Stimulated activated CD8-positive, alpha-beta memory T cell treated with anti-CD3 and anti-CD28 coated beads, Interleukin-7, amount 100 ng/mL, for 4 hours (primary cell): ENCODE measurements at places on chromosomes 5 and 9.

DNA sequence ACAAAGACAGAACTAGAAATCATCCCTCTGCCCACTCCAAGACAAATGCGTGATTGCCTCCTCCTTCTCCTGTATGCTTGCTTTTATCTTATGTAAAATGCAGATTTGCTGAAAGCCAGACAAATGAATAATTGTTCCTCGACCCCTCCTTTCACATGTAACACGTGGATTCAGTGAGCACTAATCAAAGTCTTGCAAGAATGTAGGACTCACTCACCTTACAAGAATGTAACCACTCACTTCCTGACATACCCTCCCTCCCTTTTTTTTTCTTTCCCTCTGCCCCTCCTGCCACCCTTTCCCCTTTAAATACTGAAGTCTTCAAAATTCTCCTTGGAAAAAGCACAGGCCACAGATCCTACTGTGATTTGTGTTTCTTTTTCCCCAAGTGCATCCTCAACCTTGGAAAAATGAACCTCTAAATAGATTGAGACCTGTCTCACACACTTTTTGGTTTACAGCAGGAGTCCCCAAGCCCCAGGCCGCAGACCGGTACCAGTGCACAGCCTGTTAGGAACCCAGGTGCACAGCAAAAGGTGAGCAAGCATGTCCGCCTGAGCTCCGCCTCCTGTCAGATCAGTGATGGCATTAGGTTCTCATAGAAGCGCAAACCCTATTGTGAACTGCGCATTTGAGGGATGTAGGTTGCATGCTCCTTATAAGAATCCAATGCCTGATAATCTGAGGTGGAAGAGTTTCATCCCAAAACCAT, 29.4 kb upstream of the HSD17B3 start:
- DNase-seq, result no peak

DNA sequence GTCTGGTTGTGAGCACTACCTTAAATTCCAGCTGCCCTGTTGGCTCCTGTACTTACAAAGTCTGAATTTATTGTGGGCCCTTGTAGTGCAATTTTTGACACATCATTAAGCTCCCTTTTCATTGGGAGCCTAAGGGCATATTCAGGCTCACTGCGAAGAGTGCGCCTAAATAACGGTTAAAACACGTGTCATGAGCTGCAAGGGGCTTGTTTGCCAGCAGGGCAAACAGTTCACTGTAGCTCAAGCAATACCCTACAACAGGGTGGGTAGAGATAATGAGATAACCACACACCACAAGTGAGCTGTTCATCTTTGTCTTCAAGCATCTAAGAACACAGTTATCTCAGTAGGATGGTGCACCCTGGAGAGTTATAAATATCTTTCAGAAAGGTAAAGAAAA, 214.2 kb downstream of the SLF1 start:
- DNase-seq, result no peak

- DNase-seq, result no peak
Observed at GRCh38 chr5:122030251-122030650, 47.8 kb downstream of the LOX start.

GRCh38 chr9:75803130-75803529, 87.3 kb upstream of the PCSK5 start:
- DNase-seq, result no peak

GRCh38 chr5:165527577-165527976, 2022.2 kb downstream of the MAT2B start:
- no peak for DNase-seq

- DNase-seq, result no peak
Observed at GRCh38 chr5:176713409-176713808, 66.1 kb downstream of the TSPAN17 start.
